ENCODE measurements at places on chromosomes 4 and X.

DNA sequence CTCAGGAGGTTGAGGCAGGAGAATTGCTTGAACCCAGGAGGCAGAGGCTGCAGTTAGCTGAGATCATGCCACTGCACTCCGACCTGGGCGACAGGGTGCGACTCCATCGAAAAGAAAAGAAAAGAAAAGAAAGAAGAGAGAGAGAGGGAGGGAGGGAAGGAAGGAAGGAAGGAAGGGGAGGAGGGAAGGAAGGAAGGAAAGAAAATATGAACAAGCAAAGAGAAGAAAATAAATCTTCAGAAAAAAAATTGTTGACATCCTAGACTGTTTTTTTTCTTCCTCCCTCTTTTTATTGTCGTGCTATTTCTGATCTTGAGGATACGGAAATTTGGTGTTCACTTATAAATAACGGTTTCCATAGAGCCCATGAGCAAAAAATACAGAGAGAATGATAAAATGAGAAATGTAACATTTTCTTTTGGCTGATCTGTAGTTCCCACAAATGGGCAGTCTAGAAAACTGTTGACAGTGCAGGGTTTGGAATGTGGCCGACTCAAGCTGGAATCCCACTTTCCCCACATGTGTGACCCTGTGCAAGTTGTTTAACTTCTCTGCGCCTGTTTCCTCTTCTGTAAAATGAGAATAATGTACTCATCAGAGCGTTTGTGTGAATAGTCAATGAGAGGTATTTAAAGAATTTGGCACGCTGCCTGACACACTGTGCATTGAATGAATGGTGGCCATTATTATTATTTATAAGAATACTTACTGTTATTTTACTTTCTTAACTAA lies 19.4 kb downstream of the SORBS2 start:
- no peak for DNase-seq

GRCh38 chrX:21934414-21934813 lies 6.1 kb upstream of the SMS start:
- no peak for DNase-seq

- no peak for DNase-seq
Measured at GRCh38 chr4:152935631-152936445, at the start of gene FHDC1. FHDC1 (plus strand) TSS chr4:152936323; CDS start chr4:152943058, 6,735 bp downstream.

DNA sequence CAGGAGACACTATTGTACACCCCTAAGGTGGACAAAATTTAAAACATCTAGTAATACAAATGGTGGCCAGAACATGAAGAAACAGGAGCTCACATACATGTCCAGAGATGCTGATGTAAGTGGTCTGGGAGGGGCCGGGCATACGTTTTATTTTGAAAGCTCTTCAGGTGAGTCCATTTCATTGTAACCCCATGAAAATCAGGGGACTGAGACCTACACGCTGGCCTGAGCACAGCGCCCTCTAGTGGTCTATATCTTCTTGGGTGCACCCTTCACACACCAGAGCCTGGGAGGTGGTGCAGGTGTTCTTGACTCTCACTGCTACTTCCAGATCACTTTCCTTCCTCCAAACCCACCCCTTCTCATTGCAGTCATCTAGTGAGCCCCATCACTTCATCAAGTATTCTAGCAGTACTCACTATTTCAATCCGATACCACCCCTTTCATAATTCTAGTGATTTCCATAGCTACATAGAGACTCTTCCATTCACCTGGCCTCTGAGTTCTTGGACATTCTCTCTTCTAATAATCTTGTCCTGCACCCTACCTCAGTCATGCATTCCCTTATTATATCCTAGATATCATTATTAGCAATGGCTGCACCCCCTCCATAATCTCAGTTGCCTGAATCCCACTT lies 4.3 kb upstream of the TLR6 start:
- no peak for DNase-seq

DNA sequence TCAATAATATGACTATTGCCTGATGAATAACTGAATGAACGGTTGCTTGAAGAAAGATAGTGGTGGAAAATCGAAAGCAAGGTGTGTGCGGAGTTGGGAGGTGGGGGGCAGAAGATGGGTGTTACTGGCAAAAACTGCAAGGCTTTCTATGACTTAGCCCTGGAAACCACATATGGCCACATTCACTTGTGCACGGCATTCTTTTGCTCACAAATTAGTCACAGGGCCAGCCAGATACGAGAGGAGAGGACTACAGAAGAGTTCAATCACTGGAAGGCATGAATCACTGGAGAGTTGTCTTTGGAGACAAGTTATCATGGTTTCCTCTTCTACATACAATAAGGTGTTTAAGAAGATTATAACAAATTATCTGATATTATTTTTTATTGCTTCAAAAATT lies 626.5 kb upstream of the CPEB2 start:
- DNase-seq, result no peak

DNA sequence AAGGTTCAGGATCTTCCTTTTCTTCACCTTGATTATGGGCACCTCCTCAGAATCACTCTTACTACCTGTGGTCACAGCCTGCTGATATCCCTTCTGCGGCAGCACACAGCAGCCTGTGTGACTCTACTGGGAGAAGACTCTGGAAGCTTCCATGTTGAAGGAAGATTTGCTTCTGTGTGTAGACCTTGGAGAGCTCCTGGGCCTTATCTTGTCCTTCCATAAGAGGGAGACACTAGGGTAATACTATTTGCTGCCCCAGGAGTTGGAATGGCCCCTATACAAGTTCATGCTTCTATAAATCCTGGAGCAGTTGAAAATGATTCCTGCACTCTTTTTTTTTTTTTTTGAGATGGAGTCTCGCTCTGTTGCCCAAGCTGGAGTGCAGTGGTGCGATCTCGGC lies 10.2 kb upstream of the SUPT20HL1 start:
- DNase-seq, result no peak

GRCh38 chr4:113355550-113356371 lies 306.3 kb downstream of the ANK2 start:
- no peak for DNase-seq

DNA sequence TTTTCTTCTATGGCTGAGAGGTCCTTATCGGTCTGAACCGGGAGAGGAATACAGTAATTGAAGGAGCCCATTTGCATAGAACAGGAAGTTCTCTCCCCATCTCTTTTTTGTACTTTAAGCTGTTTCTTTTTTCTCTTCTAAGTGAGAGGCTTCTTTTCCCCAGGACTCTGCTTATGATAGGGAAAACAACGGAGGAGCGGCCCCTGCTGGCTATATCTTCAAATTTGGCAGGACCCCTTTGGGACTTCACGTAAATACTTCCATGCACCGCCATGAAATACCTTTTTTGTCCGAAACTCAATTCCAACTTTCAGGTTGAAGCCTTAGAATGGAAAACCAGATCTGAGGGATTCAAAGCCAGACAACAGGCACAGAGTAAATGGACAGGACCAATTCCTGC lies 1153.0 kb upstream of the INTU start:
- no peak for DNase-seq

DNA sequence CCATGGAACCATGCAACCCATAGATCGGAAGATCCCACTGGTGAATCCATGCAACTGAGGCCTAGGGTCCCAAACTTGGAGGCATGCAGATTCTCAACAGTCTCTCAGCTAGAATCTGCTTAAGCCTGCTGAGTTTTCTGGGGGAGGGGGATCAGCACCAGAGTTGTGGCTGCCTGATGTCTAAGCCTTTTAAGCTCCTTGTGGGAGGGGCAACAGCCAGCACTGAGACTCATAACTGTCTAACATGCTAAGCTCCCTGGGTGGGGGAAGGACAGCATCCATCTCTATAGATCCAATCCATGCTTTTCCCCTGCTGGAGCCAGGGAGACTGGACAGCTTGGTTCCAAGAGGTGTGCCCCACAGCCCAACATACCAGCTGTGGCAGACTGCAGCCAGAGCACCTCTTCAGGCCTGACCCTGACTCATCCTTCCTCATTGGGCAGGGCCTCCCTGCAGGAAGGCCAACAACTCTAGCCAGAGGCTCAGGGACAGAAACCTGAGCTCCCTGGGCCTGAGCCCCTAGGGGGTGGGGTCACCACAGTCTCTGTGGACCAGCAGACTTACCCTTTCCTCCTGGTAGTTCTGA lies 300.1 kb upstream of the SLC7A11 start:
- no peak for DNase-seq

DNA sequence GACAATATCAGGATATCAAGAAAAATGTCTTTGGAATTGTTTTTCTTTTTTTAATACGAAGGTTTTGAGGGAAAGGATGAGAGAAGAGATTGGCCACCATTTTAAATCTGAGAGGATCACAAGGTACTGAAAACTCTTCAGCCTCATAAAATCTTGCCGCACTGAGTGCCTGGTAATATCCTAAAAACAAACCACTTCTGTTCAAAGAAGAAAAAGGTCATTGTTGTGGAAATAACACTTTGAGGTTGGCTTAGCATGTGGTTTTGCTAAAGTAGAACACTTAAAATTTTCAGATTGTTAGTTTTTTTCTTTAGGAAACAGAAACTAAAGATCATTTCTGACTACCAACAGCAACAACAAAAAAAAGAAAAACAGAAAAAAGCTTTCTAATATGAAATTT lies 1.0 kb upstream of the CLDN22 start:
- DNase-seq, result no peak

DNA sequence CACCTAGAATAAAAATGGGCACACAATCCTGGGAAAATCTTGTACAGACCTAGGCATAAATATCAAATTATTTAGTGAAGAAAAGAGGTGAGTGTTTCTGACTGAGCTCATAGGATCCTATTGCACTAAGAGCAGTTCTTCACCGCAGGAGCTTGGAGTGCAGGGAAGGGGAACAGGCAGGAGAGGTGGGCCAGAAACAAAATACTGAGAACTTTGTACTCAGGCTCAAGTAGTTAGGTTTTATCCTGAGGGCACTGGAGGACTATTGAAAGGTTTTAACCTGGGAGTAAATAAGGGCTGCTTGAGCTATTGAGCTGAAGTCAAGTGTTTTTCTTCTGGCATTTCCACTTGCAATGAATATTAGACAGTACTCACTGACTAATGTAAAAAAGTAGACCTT lies 12.2 kb downstream of the EPHA5 start:
- DNase-seq, result no peak

- DNase-seq, result no peak
Measured at GRCh38 chrX:40878766-40879165, 143.4 kb upstream of the MED14 start.

DNA sequence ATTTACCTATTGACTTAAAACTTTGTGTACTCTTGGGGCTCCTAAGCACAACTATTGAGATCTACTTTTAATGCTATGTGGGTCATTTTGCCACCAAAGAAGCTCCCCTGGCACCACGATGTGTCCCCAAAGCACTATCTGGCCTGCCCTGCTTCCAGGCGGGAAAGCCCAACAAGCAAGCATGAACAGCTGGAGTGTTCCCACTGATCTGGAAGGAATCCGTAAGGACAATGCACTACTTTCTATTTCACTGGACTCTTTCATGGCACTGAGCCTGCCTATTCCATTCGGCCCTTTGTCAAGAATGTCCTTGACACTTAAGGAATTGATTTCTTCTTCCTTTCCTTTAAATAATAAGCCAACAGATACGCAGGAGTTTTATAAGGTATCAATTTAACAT lies 38.8 kb downstream of the GRIA3 start:
- no peak for DNase-seq

- no peak for DNase-seq
Measured at GRCh38 chrX:67717571-67717970, 173.8 kb downstream of the AR start.

DNA sequence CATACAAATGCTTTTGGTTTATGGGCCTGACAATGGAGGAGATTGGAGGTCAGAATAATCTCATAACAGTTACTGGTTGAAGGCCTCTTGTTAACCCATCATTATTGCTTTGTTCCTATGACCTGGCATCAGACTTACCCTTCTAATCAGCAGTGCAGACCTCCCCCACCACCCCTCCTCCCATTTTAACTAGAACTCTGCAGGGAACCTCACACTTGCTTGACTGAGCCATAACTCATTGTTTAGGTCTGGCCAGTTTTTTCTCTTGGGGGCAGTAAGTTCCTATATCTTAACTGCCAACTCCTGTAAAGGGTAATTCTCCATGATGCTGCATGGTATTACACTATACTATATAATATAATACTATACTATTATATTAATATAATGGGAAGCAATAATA lies 609.3 kb downstream of the IL1RAPL1 start:
- DNase-seq, result no peak

GRCh38 chr4:52628543-52628942 lies 30.6 kb downstream of the USP46 start:
- no peak for DNase-seq

DNA sequence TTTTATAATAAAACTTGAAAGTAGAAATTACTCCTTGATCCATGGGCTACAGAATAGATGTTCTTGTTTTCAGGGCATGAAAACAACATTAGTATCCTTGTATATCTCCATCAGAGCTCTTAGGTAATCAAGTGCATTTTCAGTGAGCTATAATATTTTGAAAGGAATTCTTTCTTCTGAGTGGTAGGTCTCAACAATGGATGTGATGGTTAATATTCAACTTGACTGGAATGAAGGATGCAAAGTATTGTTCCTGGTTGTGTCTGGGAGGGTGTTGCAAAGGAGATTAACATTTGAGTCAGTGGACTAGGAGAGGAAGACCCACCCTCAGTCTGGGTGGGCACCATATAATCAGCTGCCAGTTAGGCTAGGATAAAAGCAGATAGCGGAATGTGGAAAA lies 100.1 kb downstream of the LCORL start:
- no peak for DNase-seq

GRCh38 chr4:102598762-102599374 lies 97.7 kb downstream of the NFKB1 start:
- no peak for DNase-seq

GRCh38 chrX:97065973-97066372 lies 182.3 kb downstream of the RPA4 start:
- DNase-seq, result no peak

DNA sequence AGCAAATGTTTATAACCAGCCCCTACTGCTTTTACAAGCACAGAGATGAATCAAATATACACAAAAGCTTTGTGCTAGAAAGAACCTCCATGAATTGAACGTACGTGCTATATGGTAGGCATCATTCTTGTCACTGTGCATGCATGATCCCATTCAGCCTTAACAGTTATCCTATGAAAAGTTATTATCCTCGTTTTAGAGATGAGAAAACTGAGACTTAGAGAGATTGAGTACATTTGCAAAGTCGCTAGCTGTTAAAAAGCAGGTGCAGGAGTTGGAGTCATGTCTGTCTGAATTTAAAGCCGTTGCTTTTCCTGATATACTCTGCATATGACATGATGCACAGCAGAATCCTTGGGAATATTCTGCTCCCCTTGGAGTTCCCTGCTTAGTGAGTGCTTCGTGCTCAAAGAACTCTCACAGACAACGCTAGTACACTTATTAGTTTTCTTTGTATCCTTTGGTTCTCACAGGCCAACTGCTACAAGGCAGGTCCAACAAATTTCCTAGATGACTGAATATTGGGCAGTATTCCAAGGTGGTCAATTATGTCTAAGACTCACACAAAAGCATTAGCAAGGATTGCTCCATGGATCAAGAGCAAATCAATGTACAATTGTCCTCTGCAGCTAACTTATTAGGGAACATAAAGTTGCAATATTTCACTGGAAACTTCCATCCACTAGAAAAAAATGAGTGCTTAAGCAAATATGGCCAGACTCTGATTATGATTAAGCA lies 42.8 kb upstream of the TRIM2 start:
- DNase-seq, result no peak
